ENCODE measurements at places on chromosomes 13 and 19. TPM values are rescaled to one million over a fixed set of nuclear protein-coding genes. Genes with fewer than 3 reads are reported as not detected.

DNA sequence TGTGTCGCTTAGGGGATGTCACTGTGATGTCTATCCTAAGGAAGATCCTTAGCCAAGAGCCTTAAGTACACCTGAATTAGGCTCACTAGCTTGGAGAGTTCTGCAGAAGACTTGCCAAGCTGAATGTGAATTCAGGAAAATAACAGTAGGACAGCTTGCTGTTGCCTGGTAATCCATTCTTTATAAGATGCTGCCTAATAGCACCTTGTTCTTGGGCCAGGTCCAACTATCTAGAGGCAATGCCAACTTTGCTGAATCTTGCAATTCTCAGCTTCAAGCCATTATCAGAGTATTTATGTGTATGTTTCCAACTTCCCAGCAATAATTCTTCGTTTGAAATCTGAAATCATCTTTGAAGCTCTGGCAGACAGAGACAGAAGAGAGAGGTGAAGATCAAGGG lies 102.8 kb downstream of the PCDH17 start:
- no peak for DNase-seq

- DNase-seq: no peak
Observed at GRCh38 chr13:83955011-83955410, 72.7 kb upstream of the SLITRK1 start.

DNA sequence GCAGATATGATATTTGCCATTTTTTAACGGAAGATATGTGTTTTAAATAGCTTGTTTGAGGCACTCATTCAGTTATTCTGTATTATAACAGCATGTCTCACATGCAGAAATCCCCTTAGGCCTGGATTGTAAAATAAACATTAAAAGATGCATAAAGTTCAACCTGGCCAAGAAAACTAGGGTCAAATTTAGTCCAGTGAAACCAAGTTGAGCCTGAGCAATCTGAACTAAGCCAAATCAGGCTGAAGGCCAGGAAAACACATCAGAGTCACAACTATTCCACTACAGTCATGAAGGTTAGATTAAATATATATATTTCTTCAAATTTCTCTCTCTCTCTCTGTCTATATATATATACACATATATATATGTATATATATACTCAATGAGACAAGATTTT lies 504.8 kb downstream of the SLITRK1 start:
- peak; percentile 40 for DNase-seq

- no peak for DNase-seq
Observed at GRCh38 chr19:15897738-15898276, at the start of gene CYP4F2. Gene CYP4F2, minus strand, starts transcription at chr19:15898074. Its CDS starts 463 bp downstream, at chr19:15897611.

CFD gene
- 79.1 TPM for total RNA-seq

FCAR gene
- total RNA-seq: 8.4 TPM

DLEU7 gene
- total RNA-seq: 0.10 TPM

LSM14A gene
- total RNA-seq: 111 TPM

- no peak for DNase-seq
Observed at GRCh38 chr19:54156953-54157352, 2.6 kb downstream of the LENG1 start.

- DNase-seq: no peak
Observed at GRCh38 chr19:55901369-55902079, 30.6 kb downstream of the NLRP13 start.

- no peak for DNase-seq
Observed at GRCh38 chr13:33554919-33555791, 262.8 kb upstream of the RFC3 start.

DDX49 gene
- total RNA-seq: 31.8 TPM

DNA sequence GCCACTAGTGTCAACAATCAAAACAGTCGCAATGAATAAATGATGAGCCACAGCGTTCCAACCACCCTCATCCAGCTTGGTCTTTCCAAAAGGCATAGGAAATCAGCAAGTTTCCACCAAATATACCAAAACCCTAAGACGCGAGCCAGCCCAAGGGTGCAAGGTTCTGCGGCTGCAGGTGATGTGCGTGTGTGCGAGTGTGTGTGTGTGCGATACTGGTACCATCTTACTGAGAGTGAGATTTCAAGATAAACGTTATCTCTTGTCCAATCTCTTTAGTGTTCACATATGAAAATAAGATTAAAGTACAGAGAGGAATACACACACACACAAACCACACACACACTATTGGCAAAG lies 895 bp upstream of the TRPC4 start:
- DNase-seq: no peak

SLC5A5 gene
- total RNA-seq: not detected

- DNase-seq: no peak
Observed at GRCh38 chr19:32798201-32798600, 71.4 kb downstream of the SLC7A9 start.

ZNF491 gene
- total RNA-seq: 3.8 TPM

ZNF439 gene
- total RNA-seq: 8.4 TPM

DNA sequence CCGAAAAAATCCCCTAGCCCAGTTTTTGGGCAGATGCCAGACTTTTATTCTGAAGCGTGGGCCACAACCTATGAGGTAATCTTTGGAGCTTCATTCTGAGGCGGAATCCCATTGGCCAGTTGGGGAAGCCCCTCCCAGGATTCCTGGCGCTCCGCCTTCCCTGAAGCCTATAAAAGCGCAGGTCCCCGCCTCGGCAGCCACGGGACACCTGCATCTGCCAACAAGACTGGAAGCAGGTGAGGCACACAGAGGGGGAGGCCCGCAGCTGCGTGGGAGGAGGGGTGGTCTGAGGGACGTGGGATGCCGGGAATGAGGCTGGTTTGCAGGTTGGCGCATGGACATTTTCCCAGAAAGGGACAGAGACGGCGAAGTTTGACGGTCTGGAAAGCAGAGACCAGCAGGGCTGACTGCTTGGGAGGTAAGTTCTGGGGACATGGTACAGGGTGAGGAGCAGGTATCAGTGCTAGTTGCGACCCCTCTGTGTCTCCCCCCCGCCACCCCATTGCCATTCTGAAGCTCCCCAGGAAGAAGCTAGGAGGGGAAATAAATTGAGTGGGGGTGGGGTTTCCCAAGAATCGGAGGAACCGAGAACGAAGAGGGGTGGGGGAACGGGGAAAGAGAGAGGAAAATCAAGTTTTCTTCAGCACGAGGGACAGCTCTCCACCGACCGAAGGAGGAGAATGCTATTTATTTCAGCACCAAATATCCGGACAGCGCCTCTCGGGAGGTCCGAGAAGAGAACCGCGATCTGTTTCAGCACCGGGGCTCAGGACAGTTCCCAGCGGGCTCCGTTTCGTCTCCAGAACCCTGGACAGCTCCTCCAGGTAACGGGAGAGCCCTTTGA lies 22.4 kb upstream of the FEM1A start:
- peak; percentile 84 for DNase-seq

- DNase-seq: no peak
Observed at GRCh38 chr13:34012382-34012781, 194.4 kb downstream of the RFC3 start.

DNA sequence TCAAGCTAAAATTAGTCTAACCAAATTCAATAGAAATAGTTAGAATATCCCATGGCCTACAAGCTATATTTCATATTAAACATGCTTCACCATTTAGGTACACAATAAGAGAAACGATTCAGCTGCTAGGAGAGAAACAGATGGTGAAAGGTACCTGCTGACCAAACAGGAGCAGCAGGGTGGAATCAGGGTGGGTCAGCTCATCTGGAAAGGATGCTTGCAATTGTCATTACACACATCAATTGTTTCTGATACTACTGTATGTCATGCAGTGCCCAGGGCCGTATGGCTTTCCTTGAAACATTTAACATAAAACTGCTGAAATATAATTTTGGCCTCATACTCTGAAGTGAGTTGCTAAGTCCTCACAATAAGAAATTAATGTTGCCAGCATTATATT lies 776.0 kb downstream of the DACH1 start:
- DNase-seq: no peak

DNA sequence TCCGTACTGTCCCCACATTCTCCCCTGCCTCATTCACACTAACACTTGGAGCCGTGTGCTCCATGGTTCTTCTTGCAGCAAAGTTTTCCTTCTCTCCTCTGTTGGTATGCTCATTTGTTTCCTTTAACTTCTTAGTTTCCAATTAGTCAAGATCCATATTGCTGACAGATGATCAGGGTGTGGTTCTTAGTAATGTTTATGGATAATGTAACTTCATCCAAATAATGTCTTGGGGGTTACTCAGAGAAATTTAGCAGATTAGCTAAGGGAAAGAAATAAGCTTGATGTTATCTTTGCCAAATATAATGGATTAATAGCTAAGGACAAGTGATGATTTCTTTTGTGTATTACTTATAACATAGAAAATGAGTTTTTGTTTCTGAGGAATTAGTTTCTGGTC lies 174.4 kb downstream of the NUFIP1 start:
- DNase-seq: peak; percentile 48

DNA sequence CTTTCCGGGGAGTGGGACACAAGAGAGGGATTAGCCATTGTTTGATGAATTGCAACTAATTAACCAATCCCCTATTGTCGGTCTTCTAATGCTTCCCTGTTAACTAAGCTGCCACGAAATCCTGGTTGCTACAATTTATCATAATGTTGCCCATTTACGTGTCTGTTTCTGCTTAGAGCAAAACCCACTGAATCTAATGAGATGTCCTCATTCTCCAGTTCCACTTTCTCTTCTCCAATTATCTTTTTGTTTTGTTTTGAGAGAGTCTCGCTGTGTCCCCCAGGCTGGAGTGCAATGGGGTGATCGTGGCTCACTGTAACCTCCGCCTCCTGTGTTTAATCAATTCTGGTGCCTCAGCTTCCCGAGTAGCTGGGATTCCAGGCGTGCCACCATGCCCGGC lies 5.2 kb upstream of the DPP9 start:
- no peak for DNase-seq

ADGRE3 gene
- total RNA-seq: 1.2 TPM

ZNF793 gene
- 7.7 TPM for total RNA-seq

DNA sequence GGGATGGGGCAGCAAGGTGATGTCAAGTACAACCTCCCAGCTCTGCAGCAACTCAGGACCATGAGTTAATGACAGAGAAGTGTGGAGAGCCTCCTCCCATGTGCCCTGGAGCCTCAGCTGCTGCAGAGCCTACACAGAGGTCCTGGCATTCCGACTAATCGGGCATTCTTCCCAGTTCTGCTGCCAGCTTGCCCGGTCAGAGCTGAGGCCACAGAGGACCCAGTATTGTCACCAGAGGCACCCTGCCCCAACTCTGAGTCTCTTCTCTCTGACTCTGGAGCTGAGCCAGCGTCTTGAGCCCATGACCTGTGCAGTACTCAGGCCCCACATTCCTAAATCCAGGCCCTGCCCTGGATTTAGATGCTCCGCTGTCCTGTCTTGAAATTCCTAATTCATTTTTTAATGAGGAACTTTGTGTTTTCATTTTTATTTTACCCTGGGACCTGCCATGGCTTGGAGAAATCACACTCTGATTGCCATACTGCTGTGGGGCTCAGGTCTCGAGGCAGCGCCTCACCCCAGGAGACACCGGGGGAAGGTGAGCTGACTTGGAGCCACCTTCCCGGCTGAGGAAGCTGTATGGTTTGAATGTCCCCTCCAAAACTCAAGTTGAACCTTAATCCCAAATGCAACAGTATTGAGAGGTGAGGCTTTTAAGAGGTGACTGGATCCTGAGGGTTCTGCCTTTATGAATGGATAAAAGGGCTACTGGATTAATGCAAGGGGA lies 144.9 kb upstream of the ZNF507 start:
- DNase-seq: no peak

MYBPC2 gene
- 9.3 TPM for total RNA-seq

FAM83E gene
- total RNA-seq: 2.0 TPM

- DNase-seq: no peak
Observed at GRCh38 chr19:4542896-4543841, 3.3 kb upstream of the LRG1 start.

DZIP1 gene
- 16.1 TPM for total RNA-seq

SPACA6 gene
- 5.3 TPM for total RNA-seq

- DNase-seq: no peak
Observed at GRCh38 chr13:99507986-99508385, 6.7 kb downstream of the TM9SF2 start.

- no peak for DNase-seq
Observed at GRCh38 chr13:98915563-98915962, 62.3 kb downstream of the DOCK9 start.

DNA sequence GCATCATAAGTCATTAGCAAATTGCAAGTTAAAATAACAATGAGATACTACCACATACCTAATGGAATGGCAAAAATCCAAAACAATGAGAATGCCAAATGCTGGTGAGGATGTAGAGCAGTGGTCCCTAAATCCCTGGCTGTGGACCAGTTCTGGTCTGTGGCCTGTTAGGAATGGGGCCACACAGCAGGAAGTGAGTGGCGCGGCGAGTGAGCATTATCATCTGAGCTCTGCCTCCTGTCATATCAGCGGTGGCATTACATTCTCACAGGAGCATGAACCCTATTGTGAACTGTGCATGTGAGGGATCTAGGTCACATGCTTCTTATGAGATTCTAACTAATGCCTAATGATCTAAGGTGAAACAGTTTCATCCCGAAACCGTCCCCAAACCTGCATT lies 1694.4 kb downstream of the EFNB2 start:
- no peak for DNase-seq

- peak; percentile 77 for DNase-seq
Observed at GRCh38 chr19:2270423-2271233, 11.3 kb downstream of the PEAK3 start.

- no peak for DNase-seq
Observed at GRCh38 chr13:30027569-30028455, 177.4 kb upstream of the UBL3 start.

GRCh38 chr19:32878988-32879387 lies 9.4 kb upstream of the SLC7A9 start:
- no peak for DNase-seq

STOML3 gene
- not detected for total RNA-seq

- DNase-seq: no peak
Observed at GRCh38 chr13:98486412-98486811, 90.5 kb downstream of the STK24 start.

DNA sequence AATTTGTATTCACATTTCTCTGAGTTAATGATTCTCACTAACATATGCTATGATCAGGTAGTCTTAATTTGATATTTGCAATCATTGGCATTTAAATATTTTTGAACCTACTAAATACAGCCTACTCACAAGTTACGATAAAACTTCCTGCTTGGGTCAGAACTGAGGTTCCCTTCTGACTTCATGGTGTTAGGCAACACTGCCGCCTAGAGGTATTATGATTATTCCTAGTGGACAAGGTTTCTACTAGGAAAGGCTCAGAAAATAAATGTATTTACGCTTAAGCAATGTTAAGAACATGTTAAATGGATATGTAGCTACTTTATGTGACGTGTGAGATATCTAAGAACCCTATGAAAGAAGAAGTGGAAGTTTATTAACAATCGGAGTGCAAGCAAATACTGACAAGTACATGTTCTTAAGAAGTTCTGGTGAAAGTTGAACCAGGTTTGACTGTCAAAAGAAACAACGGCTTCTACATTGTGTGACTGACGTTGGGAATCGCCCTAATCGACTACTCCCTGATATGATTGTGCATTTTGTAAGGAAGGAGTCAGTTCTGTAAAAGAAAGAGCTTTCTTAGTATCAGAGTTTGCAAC lies 1395.8 kb downstream of the SLITRK5 start:
- DNase-seq: peak; percentile 28

SYT3 gene
- 0.10 TPM for total RNA-seq

PGLYRP1 gene
- total RNA-seq: 5.3 TPM

- no peak for DNase-seq
Observed at GRCh38 chr19:35048911-35049411, 7.4 kb downstream of the HPN start.

- DNase-seq: no peak
Observed at GRCh38 chr13:109330123-109330522, 456.3 kb downstream of the IRS2 start.

GRCh38 chr13:39321574-39321973 lies 281.4 kb downstream of the LHFPL6 start:
- DNase-seq: peak; percentile 18

GRCh38 chr13:95319551-95320274 lies 18.5 kb upstream of the ABCC4 start:
- DNase-seq: no peak

Measured in skin of body (tissue), 3 donors.